ENCODE measurements at places on chromosomes 7 and 10. TPM values are rescaled to one million over a fixed set of nuclear protein-coding genes. Genes with fewer than 3 reads are reported as not detected.
A peak's percentile ranks its signal among the peaks of the same experiment; 100 is the strongest.

DNA sequence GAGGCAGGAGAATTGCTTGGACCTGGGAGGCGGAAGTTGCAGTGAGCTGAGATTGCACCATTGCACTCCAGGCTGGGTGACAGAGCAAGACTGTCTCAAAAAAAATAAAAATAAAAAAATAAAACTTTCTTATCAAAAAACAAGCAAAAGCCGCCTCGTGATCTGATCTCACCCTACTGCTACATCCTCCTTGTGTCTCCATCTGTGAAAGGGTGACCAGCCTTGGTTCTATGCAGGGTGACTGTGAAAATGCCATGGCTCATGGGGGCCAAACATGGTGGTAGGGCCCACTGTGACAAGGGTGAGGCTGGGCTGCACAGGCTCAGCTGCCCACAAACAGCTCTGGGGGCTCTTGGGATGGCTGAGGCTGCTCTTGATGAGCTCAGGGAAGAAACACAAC is 968 bp upstream of the OPN4 start:
- H3K27me3 ChIP-seq = no peaks in the 10 kb centered on the region
- H3K4me1 ChIP-seq = no peaks in the 10 kb centered on the region
- DNase-seq = no peak
- no peak overlapping the region for H3K4me3 ChIP-seq
- no peaks in the 10 kb centered on the region for H3K36me3 ChIP-seq

GRCh38 chr7:46059308-46060020 is 138.4 kb upstream of the IGFBP3 start:
- no peaks in the 10 kb centered on the region for H3K4me1 ChIP-seq
- no peak overlapping the region for H3K27ac ChIP-seq
- no peak for DNase-seq
- no peak overlapping the region for H3K4me3 ChIP-seq

- H3K27ac ChIP-seq = no peak overlapping the region
- no peaks in the 10 kb centered on the region for H3K4me1 ChIP-seq
- no peak for DNase-seq
- no peaks in the 10 kb centered on the region for H3K27me3 ChIP-seq
These were observed 31.2 kb upstream of the GARS1 start for GRCh38 chr7:30563326-30563942.

The PNLIPRP3 gene
- total RNA-seq = not detected

- no peak overlapping the region for H3K27ac ChIP-seq
- no peak for DNase-seq
- H3K4me1 ChIP-seq = no peaks in the 10 kb centered on the region
- peaks cover 2% of the 10 kb centered on the region for H3K27me3 ChIP-seq
- no peak overlapping the region for H3K4me3 ChIP-seq
- H3K36me3 ChIP-seq = no peaks in the 10 kb centered on the region
These were observed 28.3 kb upstream of the CASD1 start for GRCh38 chr7:94481279-94481678.

The C10orf53 gene
- total RNA-seq = not detected

The SCIN gene
- total RNA-seq = not detected

The PPRC1 gene
- total RNA-seq = 56.5 TPM

The UTF1 gene
- total RNA-seq = not detected

- no peak overlapping the region for H3K4me3 ChIP-seq
- H3K27me3 ChIP-seq = no peaks in the 10 kb centered on the region
- H3K4me1 ChIP-seq = no peaks in the 10 kb centered on the region
These were observed 64.4 kb upstream of the EBF3 start for GRCh38 chr10:130028465-130028819.

The KIF5B gene
- 61.5 TPM for total RNA-seq

The AKR1C2 gene
- not detected for total RNA-seq

GRCh38 chr10:42997151-42997848 is 79.6 kb upstream of the RET start:
- no peak overlapping the region for H3K27ac ChIP-seq
- H3K27me3 ChIP-seq = peaks cover 5% of the 10 kb centered on the region
- no peaks in the 10 kb centered on the region for H3K36me3 ChIP-seq
- H3K4me1 ChIP-seq = no peaks in the 10 kb centered on the region
- DNase-seq = peak; percentile 14

GRCh38 chr10:128028508-128029289 is 97.5 kb downstream of the MKI67 start:
- peaks cover 19% of the 10 kb centered on the region for H3K4me1 ChIP-seq
- no peaks in the 10 kb centered on the region for H3K36me3 ChIP-seq
- H3K27ac ChIP-seq = no peak overlapping the region
- H3K27me3 ChIP-seq = no peaks in the 10 kb centered on the region
- no peak overlapping the region for H3K4me3 ChIP-seq

DNA sequence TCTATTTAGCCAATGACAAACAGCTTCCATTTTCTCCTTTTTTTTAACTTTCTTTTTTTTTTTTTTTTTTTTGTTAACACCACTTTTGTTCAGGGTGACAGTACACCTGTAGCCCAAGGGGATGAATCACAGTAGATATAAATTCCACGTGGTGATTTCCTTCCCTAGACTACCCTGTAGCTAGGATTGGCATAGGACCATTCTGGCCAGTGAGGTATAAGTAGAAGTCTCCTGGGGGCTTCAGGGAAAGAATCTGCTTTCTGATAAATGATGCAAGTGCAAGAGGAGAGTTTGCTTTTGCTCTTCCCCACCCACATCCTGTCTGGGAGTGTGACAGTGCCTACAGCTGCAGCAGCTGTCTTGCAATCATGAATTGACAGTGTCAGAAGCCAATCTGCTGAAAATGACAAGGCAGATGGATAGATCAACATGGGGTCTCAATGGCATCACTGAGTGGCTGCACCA is 63.2 kb upstream of the TOMM7 start:
- H3K4me3 ChIP-seq = peak overlapping the region; percentile 53
- H3K27ac ChIP-seq = peak overlapping the region; percentile 89
- DNase-seq = peak; percentile 85
